ENCODE measurements at places on chromosomes 6 and 20.

GRCh38 chr20:47262365-47263013, 94.0 kb downstream of the ZMYND8 start:
- DNase-seq: no peak

- DNase-seq: no peak
Observed at GRCh38 chr6:154060076-154060475, 21.0 kb downstream of the OPRM1 start.

- DNase-seq: no peak
Observed at GRCh38 chr6:144068794-144069193, 26.6 kb downstream of the SF3B5 start.

- DNase-seq: no peak
Observed at GRCh38 chr6:8375916-8376315, 59.4 kb downstream of the SLC35B3 start.

GRCh38 chr6:127198549-127198948, 68.1 kb upstream of the RNF146 start:
- DNase-seq: no peak

DNA sequence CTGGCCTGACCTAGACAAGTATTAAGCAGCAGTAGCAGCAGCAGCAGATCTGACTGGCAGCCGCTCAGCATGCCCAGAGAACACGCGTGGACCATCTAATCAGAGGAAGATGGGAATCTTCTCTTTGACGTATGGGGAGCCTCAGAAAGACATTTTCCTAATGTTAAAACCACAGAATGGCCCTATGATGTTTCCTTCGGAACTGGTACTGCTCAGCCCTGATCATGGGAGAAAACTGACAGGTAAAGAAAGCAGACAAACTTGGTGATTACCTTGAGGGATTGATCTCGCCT, 6.2 kb downstream of the PSMA7 start:
- DNase-seq: no peak

GRCh38 chr6:22146931-22147701, 149.7 kb downstream of the PRL start:
- DNase-seq: no peak

GRCh38 chr6:47362857-47363461, 53.3 kb upstream of the TNFRSF21 start:
- no peak for DNase-seq

DNA sequence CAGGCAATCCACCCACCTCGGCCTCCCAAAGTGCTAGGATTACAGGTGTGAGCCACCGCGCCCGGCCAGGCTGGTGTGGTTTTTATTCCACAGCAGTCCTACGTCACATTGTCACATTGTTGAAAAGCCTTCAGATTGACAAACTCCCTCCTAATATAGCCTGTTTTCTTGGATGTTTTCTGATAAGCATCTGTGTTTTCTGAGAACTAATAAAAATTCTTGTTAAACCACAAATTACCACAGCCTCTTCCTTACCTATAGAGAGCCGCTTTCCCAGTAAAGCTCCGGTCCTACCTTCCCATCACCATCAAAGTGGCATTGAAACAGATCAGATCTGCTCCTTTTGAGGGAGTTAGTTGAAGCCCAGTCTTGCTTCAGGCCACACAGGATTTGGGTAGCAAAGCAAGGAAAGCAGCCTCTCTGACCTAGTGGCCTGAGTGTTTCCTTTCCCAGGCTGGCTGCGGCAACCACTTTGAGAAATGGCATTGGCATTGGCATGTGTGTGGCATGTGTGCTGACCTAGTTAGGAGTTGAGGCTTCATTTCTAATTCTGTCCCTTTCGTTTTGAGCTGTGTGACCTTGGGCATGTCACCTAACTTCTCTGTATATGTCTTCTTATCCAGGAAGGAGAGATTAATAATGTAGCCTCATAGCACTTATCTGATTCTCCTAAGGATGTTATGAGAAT, 1.7 kb upstream of the PKIG start:
- no peak for DNase-seq

DNA sequence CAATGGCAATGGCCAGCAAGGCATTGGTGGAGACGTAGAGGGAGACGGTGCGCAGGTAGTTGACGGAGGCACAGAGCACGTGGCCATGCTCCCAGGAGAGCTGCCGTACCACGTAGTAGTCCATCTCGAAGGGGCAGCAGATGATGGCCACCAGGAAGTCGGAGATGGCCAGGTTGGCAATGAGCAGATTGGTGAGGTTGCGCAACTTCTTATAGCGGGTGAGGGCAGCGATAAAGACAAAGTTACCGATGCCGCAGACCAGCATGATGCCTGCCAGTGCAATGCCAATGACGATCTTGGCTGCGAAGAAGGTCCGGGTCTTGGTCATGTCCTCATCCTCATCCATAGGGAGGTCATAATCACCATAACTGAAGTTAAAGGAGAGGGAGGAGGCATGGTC, 2.8 kb downstream of the PROKR2 start:
- no peak for DNase-seq

DNA sequence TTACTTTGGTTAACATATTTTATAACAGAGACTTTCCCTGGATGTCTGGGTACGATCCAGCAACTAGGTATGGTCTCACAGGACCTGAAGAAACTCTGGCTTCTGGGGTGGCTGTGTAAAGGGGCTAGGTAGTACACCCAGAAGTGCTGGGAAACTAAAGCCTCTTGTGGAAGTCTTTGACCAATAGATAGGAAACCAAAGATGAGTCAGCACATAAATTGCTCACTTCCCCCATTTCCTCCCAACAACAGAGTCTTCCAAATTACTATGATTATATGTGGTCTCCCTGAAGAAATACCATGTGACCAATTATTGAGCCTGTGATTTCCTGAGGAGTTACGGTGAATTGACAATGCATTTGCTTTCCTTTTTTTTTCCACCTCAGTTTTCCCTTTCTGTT, 26.8 kb upstream of the TBX18 start:
- DNase-seq: peak; percentile 37

- DNase-seq: no peak
Observed at GRCh38 chr6:129130106-129130505, 247.2 kb downstream of the LAMA2 start.

All from RWPE1 (cell line).